HuH-7 (cell line): ENCODE measurements at places on chromosomes 3 and 15.

DNA sequence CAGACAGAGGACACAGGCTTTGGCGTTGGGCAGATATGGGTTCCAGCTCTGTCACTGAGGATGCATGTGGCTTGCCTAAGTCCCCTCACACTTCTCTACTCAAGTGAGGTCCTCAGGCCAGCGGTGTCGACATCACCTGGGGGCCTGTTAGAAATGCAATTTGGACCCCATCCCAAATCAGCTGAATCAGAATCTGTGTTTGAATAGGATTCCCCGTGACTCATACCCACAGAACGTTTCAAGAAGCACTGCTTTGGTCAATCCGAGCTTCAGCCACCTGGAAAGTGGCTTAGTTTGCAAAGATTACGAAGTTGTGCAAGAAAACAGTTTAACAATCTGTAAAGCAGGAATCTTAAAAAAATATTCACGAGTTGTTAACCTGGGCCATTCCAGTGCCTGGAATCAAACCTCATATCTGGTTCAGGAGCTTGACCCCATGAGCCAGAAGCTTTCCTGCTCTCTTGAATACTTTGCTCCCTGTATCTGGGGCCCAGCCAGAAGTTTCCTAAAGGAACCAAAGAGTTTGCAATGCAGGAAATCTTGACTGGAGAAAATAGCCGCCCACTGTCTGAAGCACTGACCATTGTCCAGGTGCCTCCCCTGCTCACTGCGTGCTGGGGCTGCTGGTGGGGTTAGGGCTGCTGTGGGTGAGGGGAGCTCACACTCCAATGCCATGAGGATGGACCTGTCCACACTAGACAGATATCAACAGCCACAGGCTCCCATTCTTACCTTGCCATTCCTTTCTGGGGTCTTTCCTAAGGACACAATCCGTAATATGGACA, 208.5 kb upstream of the LINGO1 start:
- no peak for DNase-seq

DNA sequence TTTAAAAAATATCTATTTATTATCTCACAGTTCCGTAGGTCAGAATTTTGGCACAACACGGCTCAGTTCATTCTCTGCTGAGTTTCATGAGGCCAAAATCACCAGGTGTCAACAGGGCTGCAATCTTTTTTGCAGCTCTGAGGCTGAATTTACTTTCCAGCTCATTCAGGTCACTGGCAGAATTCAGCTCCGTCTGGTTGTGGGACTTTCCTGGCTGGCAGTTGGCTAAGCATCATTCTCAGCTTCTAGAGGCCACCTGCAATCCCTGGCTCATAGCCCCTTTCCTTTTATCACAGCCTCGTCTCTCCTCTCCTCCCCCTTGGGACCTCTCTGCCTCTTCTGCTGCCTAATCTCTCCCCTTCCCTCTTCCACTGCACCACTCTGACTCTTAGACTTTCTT, 174.0 kb upstream of the WNT5A start:
- no peak for DNase-seq

- no peak for DNase-seq
These were observed 90.5 kb upstream of the CTDSPL start for GRCh38 chr3:37770938-37771918.

- DNase-seq: no peak
These were observed 72.1 kb downstream of the OTOL1 start for GRCh38 chr3:161568671-161569070.

DNA sequence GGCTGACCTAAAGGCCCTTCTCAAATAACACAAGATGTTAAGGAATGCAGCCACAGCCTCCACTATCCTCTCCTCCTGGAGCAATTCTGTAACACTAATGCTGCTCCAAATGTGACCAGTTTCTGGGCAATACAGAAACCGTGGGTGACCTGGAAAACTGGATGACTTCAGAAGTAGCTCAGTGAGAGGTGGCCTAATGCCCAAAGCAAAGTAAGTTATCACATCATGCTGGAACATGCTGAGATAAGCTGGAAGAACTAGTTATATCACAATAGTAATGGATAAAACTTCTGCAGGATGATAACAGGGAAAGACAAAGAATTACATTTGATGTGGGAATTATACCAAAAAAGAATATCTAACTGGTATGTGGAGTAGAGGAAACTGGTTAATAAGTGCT, 72.0 kb downstream of the DHX30 start:
- DNase-seq: no peak

GRCh38 chr3:9409981-9410854, 12.8 kb downstream of the SETD5 start:
- no peak for DNase-seq

GRCh38 chr3:81742581-81742980, 18.9 kb downstream of the GBE1 start:
- DNase-seq: no peak

DNA sequence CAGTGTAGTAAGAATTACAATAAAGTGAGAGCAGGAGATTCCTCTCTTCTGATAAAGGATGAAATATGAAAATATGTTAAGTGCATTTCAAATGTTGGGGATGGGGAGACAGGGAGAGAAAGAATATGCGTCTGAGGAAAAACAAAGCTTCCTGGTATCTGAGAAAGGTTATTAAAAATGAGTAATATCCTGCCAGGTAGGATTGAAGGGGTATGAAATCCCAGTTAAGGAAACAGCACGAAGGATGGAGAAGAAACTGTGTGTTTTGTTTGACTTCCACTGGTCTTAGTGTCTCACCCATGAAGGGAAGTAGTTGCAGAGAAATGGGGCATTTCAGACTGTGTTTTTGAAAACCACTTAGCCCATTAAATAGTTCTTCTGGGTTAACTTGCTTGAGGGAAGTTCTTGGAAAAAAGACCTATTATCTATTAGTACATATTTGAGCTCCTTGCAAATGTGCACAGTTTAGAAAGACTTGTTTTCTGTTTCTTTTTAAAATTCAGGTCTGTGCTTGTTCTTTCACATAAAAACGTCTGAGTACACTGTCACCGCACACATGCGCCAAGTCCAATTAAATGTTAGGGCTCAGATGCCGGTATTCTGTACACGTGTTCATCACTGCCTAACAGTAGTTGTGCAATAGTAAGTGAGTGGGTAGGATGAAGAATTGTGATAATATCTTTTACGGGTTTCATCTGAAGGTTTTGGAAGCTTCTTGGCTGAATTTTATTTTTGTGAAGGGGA, 196.1 kb upstream of the P2RY1 start:
- no peak for DNase-seq

DNA sequence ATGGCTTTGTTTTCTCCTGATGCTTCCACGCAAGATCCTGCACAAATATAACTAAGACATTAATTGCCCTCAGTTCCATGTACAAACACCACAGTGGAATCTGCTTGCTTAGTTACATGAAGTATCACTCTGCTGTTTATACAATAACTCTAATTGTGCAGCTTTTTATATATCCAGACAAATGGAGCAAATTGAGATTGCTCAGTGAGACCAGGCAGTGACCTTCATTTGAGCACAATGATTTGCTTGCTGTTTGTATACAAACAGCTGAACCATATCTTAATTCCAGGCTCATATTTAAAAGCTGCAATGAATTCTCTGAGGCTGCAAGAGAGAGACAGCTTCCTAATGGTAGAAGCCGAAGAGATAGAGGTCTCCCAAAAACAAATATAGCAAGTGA, 243.7 kb downstream of the CADPS start:
- DNase-seq: no peak

- DNase-seq: no peak
These were observed 26.1 kb downstream of the FNDC3B start for GRCh38 chr3:172065527-172065926.

- peak; percentile 70 for DNase-seq
These were observed 17.2 kb upstream of the GNB5 start for GRCh38 chr15:52208306-52208946.

GRCh38 chr3:73917643-73918042, 292.9 kb upstream of the PDZRN3 start:
- DNase-seq: no peak

DNA sequence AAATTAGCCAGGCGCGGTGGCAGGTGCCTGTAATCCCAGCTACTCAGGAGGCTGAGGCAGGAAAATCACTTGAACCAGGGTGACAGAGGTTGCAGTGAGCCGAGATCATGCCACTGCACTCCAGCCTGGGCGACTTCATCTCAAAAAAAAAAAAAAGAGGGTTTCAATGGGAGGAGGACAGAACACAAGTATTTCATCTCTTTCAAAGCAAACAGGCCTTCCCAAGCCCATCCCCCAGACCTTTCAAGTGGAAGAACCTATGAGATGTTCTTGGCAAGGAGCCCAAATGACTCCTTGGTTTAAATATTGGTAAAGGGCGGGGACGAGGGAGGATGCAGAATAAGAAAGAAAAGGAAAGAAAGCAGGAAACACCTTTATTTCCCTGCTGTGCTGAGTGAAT, 62.2 kb upstream of the MCF2L2 start:
- no peak for DNase-seq

DNA sequence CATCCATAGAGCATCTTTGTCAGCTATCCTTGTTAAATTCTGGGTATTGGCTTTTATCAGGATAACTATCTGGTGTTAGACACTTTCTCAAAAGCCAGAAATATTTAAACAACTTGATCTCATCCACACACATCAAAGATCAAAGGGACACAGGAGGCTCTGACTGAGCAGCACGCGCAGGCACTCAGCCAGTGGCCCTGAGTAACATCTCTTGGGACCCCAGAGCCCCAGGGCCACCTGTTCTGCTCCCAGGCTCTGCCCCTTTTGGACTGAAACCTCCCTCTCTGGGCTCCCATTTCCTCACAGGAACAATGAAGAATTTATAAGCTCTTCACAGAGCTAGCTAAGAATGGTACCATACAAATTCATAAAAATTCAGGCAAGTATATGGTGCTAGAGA, 16.1 kb downstream of the ATP10A start:
- DNase-seq: no peak

DNA sequence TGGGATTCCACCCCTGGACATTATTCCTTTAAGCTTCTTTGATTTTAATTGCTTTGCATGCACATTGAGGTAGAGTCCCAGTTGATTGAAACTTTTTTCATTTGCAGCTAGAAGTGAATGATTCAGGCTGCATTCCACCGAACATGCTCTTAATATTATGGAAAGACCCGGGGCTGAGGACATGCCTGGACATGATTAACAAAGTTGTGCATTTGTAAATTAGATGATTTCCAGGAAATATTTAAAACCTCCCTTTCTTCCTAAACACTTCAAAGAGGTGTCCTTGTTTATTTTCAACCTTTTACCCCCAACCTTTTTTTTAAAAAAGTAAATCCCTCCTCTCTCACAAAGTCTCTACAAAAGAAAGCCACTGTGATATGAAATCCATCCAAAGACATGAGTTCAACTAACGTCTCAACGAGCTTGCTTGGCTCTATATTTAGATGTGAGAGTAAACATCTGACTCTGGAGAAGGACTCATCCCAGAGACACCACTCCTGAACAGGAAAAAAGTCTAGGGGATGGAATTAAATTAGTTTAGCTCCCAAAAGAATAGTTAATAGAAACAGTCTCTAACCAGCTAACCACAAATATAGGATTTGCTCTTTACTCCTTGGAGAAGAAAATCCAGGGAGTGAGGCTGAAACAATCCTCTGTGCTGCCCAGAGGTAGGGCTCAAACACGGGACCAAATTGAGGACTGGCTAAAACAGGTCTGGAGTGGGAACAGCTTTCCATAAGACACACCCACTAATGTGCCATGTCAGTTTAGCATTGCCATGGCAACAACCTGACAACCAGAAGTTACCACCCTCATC, 83.1 kb downstream of the XXYLT1 start:
- no peak for DNase-seq

- DNase-seq: no peak
These were observed 26.9 kb upstream of the ZNF280D start for GRCh38 chr15:56760186-56760585.

DNA sequence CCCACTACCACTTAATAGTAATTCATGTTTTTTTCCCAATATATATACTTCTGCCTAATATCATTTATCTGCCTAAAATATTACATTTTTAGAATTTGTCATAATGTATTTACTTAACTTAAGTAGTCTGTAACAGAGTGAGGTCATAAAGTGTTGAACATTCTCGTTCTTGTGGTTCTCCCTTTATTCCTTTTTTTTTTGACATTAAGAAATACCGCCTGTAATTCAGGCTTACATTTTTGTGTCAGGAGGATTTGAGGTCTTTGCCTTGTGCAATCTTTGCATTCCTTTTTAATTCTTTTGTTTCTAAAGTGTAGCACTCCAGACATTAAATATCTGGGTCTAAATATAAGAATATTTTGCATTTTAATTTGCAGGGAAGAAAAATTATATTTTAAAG, 315.4 kb downstream of the PTPRG start:
- no peak for DNase-seq

GRCh38 chr3:15933439-15934139, 135.8 kb upstream of the ANKRD28 start:
- no peak for DNase-seq

GRCh38 chr15:25796395-25796794, 66.7 kb downstream of the ATP10A start:
- no peak for DNase-seq

- DNase-seq: no peak
These were observed 66.4 kb upstream of the TRA2B start for GRCh38 chr3:186004209-186004608.

DNA sequence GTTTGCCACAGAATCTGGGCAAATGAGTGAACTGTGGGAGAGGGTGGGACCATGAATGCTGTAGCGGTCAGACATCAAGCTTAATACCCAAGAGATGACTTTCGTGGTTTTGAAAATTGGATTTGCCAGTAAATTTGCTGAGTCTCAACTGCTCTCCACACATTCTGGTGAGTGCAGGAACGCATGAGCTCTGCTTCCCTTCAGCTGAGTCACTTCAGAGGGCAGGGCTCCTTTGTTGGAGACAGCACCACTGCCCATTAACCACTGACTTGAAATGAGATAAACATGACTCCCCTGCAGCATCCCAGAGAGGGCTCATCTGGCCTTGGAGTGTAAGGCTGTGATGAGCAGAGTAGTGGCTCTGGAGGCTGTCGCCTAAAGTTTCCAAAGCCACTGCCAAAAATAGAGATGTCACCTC, 22.6 kb downstream of the RARRES1 start:
- DNase-seq: no peak

GRCh38 chr15:64464276-64465005, 4.1 kb downstream of the ZNF609 start:
- no peak for DNase-seq

DNA sequence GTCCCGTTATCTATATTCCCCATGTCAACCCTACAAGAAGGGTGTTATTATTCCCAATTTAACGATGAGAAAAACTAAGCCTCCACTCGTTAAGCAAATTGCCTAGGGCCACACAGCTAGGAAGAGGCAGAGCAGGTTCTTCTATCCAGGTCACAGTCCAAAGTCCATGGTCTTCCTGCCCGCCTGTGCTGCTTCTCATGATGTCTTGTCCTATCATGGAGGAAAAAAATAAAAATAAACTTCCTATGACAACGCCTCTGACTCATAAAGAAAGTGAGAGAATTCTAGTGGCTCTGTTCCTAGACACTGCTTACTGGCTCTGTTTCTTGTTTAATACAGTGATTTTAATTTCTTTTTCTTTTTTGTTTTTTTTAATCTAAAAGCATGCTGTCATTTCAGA, 9.7 kb downstream of the COL8A1 start:
- DNase-seq: no peak
